ENCODE measurements at places on chromosomes 11 and 22.

- no peak for DNase-seq
Measured at GRCh38 chr22:45599836-45600577, 71.6 kb upstream of the ATXN10 start.

DNA sequence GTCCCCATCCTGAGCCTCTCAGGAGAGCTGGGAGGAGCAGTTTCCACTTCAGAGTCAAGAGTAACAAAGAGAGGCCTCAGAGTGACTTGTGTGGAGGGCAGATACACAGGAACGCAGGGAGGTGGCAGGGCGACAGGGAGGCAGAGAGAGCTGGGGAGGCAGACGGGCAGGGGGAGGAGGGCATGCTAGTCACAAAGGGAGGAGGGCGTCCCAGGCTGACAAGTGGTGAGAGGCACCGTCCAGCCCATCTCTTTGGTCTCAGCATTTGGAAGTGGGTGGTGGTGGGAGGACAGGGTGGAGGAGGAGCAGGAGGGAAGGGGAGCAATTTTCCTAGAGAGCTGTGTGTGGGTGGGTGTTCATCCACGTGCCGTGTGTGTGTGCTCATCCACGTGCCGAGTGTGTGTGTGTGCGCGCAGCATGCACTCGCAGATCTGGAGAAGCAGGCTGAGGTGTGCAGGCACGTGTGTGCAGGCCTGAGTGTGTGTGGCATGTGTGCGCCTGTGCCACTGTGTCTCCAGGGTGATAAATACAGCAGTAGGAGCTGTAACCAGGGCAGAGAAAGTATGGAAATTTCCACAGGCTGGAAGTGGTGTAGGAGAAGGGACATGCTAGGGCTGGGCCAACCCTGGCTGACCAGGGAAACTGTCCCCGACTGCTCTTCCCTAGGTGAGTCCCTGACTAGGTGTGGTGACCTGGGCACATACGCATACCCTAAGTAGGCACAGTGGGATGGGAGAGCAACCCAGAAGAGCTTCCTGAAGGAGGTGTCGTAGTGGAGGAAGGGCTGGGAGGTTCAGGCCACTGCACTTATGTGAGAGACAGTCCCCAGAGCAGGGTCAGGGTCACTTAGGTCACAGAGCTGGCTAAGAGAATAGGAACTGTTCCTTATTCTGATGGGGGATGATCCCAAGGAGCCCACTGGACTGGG lies 7.3 kb upstream of the PDE2A start:
- DNase-seq, result no peak

DNA sequence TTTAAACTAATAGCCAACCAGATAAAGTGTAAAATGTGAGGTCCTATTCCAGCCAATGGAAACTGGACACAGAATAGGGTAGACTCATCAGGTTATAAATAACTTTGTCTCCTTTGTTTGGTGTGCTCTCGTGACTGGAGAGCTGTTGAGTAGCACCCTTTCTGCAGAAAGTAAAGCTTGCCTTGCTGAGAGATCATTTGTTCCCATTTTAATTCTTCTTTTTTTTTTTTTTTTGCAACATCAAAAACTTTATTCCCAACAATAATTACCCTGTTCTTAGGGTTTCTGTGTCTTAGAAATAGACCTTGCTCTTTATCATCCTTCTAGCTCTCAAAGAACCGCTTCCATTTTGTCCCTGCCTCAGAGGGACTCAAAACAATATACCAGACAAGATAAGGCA lies 220.4 kb downstream of the FAM76B start:
- DNase-seq, result no peak

GRCh38 chr11:36380296-36381014 lies 84.4 kb downstream of the PRR5L start:
- no peak for DNase-seq

DNA sequence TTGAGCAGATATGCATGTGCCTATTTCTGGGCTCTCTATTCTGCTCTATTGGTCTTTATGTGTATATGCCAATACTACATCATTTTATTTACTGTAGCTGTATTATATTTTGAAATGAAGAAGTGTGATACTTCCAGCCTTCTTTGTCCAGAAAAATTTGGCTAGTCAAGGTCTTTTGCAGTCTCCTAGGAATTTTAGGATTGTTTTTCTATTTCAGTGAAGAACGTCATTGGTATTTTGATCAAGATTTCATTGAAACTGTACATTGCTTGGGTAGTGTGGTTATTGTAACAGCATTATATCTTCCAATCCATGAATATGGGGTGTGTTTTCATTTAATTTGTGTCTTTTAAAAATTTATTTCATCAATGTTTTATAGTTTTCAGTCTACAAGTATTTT lies 400.3 kb downstream of the AASDHPPT start:
- no peak for DNase-seq

GRCh38 chr11:8930456-8931175 lies 2.1 kb downstream of the C11orf16 start:
- DNase-seq, result no peak

- DNase-seq, result no peak
Measured at GRCh38 chr22:47328550-47329243, 566.2 kb downstream of the TBC1D22A start.

GRCh38 chr11:75536786-75537641 lies 11.3 kb upstream of the GDPD5 start:
- no peak for DNase-seq

GRCh38 chr11:56670984-56671383 lies 7.5 kb downstream of the OR5AR1 start:
- DNase-seq, result no peak

- DNase-seq, result no peak
Measured at GRCh38 chr11:75351541-75351790, at the start of gene ARRB1. TSS of gene ARRB1 (minus strand) at chr11:75351661. CDS start at chr11:75351607, 54 bp downstream.

- DNase-seq, result no peak
Measured at GRCh38 chr11:120034881-120035630, 102.9 kb downstream of the TRIM29 start.

- no peak for DNase-seq
Measured at GRCh38 chr11:38014405-38014804, 1416.4 kb upstream of the RAG2 start.

DNA sequence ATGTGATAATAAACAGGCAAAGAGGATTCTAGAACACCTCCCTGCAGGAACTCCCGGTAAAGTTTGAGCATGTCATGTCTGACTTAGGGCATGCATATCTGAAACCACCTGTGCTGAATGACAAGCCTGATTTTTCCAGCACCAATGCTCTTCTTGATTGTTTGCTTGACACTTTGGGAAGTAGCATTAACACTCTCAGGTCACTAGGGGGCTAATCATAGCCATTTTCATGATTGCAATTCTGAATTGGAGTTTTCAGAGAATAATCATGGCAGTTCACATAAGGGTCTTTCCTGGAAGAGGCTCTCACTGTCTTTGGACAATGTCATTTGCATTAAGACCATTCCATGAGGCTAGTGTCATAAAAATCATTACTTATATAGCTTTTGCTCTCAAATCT lies 234.4 kb upstream of the MTNR1B start:
- DNase-seq, result no peak

DNA sequence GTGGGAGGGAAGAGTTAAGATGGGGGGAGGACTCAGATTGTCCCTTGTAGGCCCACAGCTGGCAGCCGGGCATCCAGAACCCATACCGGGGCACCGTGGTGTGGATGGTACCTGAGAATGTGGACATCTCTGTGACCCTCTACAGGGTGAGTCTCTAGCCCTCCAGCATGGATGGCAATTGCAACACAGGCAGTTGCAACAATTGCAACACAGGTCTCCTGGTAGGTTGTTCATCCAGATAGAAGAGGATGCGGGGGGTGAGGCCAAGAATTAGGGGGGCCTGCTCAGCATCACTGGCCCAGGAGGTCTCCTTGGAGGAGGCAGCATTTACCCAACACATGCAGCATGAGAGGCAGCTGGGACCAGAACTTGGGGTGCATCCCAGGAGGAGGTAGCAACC lies 3.4 kb downstream of the EHBP1L1 start:
- no peak for DNase-seq

DNA sequence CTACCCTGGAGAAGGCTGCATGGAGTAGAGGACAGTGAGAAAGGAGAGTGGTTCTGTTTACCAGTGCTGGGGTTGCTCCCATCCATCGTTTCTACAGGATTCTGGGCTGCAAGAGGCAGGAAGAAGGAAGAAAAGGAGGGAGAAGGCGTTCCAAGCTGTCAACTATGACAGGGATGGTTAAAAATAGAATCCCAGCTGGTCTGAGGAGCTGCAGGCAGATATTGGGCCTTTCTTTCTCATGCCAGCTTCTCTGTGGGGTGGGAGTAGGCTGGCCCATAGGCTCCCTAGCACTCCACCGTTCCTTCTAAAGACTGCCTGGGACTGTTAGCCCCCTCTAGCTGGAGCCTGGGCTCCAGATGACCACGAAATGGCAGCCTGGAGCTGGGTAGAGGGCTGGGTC lies 13.6 kb downstream of the CCKBR start:
- no peak for DNase-seq
